ENCODE measurements at places on chromosomes 4 and X. TPM values are rescaled to one million over a fixed set of nuclear protein-coding genes. Genes with fewer than 3 reads are reported as not detected.

GRCh38 chrX:54452920-54453319 is 12.7 kb downstream of the TSR2 start:
- H3K4me1 ChIP-seq: no peaks in the 10 kb centered on the region
- H3K27ac ChIP-seq: no peak overlapping the region
- DNase-seq: no peak

DNA sequence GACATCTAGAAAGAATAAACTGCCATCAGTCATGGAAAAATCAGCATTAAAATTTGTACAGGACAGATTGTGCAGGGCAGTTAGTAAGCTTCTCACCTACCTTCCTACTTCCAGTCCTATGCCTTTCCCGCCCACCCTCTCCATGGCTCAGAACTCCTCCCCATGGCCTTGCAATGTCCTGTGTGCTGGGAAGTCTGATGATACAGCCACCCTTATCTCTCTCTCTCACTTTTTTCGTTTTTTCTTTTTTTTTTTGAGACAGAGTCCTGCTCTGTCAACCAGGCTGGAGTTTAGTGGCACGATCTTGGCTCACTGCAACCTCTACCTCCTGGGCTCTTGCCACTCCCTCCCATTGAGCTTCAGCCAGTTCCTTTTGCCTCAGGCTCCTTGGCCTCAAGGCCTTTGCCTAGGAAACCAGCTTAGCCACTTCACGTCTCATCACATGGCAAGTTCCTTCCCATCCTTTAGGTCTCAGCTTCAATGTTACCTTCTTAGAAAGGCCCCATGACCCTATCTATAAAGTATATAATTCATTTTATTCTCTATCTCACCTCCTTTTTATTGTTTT is 259.7 kb downstream of the NKX6-1 start:
- DNase-seq: no peak
- H3K27ac ChIP-seq: no peak overlapping the region
- H3K27me3 ChIP-seq: no peaks in the 10 kb centered on the region
- no peak overlapping the region for H3K4me3 ChIP-seq
- H3K4me1 ChIP-seq: no peaks in the 10 kb centered on the region

DNA sequence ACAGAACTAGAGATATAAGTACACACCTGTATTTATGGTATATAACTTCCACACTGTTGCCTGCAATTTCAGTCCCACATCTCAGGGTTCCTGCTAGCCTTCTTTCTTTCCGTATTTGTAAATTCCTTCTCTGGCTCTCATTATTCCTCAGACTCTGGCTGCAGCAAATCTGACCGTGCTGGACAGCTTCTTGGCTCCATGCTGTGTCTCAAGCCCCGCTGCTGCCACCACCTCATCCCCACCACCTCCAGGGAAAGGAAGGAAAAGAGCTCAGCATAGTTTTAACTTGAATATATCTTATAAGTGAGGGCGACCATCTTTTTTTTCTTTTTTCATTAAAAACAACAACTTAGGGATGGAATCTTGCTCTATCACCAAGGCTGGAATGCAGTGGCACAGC is 155.6 kb upstream of the CXCL13 start:
- H3K27ac ChIP-seq: no peak overlapping the region
- DNase-seq: no peak
- H3K4me1 ChIP-seq: no peaks in the 10 kb centered on the region
- H3K27me3 ChIP-seq: peaks cover 7% of the 10 kb centered on the region
- no peak overlapping the region for H3K4me3 ChIP-seq

GRCh38 chr4:15374656-15375055 is 53.2 kb upstream of the C1QTNF7 start:
- DNase-seq: no peak
- H3K4me3 ChIP-seq: no peak overlapping the region
- H3K27me3 ChIP-seq: no peaks in the 10 kb centered on the region
- no peak overlapping the region for H3K27ac ChIP-seq
- peaks cover 25% of the 10 kb centered on the region for H3K4me1 ChIP-seq
- no peaks in the 10 kb centered on the region for H3K36me3 ChIP-seq

FGD1 gene
- 3.4 TPM for total RNA-seq

DNA sequence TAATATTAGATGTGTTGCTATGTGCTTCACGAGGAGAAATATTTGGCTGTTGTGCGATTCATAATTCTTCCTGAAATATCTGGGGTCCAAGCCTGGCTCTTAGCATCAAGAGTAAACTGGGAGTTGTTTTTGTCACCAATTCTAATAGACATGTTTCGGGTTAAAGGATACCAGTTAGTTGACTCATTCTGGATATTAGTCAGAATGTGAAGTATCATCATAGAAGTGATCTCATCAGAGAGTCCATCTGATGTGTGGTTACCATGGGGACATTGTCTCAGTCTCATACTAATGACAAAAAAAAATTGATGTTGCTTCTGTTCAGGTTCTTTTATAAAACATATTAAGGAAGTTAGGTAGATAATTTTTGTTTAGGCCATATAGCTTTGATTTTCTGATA is 57.2 kb upstream of the MTMR1 start:
- no peaks in the 10 kb centered on the region for H3K36me3 ChIP-seq
- no peak for DNase-seq
- no peak overlapping the region for H3K4me3 ChIP-seq
- no peaks in the 10 kb centered on the region for H3K27me3 ChIP-seq
- peaks cover 6% of the 10 kb centered on the region for H3K4me1 ChIP-seq

AKAP4 gene
- total RNA-seq: not detected

- no peaks in the 10 kb centered on the region for H3K27me3 ChIP-seq
- no peaks in the 10 kb centered on the region for H3K36me3 ChIP-seq
- no peak overlapping the region for H3K4me3 ChIP-seq
- DNase-seq: no peak
- no peaks in the 10 kb centered on the region for H3K4me1 ChIP-seq
- no peak overlapping the region for H3K27ac ChIP-seq
Measured at GRCh38 chr4:150050566-150050965, 27.7 kb upstream of the DCLK2 start.

DNA sequence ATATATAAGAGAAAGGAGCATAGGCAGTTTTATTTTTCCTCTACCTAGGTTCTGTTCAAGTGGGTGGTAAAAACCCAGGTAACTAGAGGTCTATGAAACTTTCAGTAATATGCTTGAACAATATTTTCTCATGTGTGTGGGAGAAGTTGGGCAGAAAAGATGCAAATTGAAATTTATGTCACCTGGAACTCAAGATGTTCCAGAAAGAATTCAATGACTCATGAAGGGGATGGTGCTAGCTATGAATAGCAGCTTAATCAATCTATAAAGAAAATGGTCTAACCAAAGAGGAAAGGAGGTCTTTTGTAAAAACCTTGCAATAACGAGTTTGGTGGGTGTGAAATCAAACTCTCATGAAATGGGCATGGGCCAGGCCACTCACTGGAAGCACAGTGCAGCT is 263.8 kb downstream of the INPP4B start:
- DNase-seq: no peak
- no peaks in the 10 kb centered on the region for H3K4me1 ChIP-seq
- no peak overlapping the region for H3K4me3 ChIP-seq
- no peak overlapping the region for H3K27ac ChIP-seq
- H3K27me3 ChIP-seq: no peaks in the 10 kb centered on the region
- H3K36me3 ChIP-seq: no peaks in the 10 kb centered on the region

VSIG4 gene
- total RNA-seq: not detected

NLRP2B gene
- not detected for total RNA-seq

GRCh38 chr4:70734168-70734954 is 12.6 kb downstream of the RUFY3 start:
- DNase-seq: no peak
- H3K4me1 ChIP-seq: peaks cover 22% of the 10 kb centered on the region
- H3K4me3 ChIP-seq: peak overlapping the region; percentile 26
- H3K36me3 ChIP-seq: no peaks in the 10 kb centered on the region
- no peaks in the 10 kb centered on the region for H3K27me3 ChIP-seq

PPM1K gene
- 17.7 TPM for total RNA-seq

KCND1 gene
- not detected for total RNA-seq

GRCh38 chr4:108172231-108172752 is 3.6 kb upstream of the LEF1 start:
- peak overlapping the region; percentile 48 for H3K4me3 ChIP-seq
- H3K27me3 ChIP-seq: peaks cover 10% of the 10 kb centered on the region
- peaks cover 6% of the 10 kb centered on the region for H3K36me3 ChIP-seq
- peaks cover 44% of the 10 kb centered on the region for H3K4me1 ChIP-seq

GRCh38 chr4:55851885-55852284 is 1.6 kb upstream of the EXOC1 start:
- no peaks in the 10 kb centered on the region for H3K36me3 ChIP-seq
- DNase-seq: no peak
- no peak overlapping the region for H3K27ac ChIP-seq

TACR3 gene
- total RNA-seq: 0.03 TPM

EXOC1L gene
- total RNA-seq: not detected

DNA sequence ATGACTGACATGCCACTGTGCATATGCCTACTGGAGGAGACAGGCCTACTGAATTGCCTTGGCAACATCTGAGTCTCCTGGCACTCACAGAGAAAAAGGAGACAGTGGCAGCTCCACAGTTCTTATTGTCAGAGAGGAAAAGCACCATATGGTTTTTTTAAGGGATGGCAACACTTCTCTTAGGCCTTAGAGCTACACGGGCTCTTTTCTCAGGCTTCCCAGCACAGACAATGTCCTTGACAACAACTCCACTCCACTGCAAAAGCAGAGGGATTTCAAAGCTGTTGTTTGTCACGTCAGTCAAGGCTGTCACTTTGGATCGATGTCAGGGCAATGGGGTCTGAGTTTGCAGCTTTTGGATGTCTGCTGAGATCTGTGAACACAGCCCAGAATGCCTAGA is 4.7 kb upstream of the CLCN4 start:
- H3K4me3 ChIP-seq: no peak overlapping the region
- DNase-seq: no peak
- no peaks in the 10 kb centered on the region for H3K27me3 ChIP-seq
- H3K36me3 ChIP-seq: no peaks in the 10 kb centered on the region

- no peak overlapping the region for H3K27ac ChIP-seq
- no peak for DNase-seq
- H3K36me3 ChIP-seq: no peaks in the 10 kb centered on the region
- H3K27me3 ChIP-seq: no peaks in the 10 kb centered on the region
- no peak overlapping the region for H3K4me3 ChIP-seq
Measured at GRCh38 chr4:169338241-169338640, 67.5 kb upstream of the SH3RF1 start.

DNA sequence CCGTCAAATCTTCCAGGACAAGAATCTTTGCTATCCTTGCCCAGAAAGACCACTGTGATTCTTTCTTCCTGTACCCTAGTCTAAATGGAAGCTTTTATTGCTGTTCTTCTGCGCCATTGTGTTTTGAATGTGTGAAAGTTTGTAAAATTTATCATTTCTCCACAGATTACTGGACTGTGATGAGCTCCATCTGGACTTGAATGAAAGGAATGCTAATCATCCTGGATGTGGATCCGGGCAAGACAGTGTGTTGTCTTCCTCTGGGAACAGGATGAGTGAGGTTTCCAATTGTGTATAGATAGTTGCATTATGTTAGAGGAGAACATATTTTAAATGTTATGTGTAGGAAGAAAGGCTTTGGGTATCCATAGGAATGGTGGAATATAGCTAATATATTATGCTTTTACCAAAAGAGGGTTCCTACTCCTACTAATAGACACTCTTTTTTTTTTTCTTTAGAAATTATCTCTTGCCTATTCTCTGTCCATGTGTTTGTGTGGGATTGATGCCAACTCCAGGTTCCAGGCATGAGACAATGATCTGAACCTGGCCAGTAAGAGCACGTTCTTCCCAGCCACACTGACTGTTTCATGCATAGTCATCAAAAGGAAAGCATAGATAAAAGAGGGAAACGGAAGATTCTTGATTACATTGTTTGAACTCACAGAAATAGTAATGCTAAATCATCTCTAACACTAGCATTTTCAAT is 803.6 kb upstream of the ADGRL3 start:
- no peaks in the 10 kb centered on the region for H3K4me1 ChIP-seq
- DNase-seq: no peak
- H3K27me3 ChIP-seq: no peaks in the 10 kb centered on the region
- no peak overlapping the region for H3K27ac ChIP-seq

- DNase-seq: no peak
- H3K4me1 ChIP-seq: no peaks in the 10 kb centered on the region
- no peak overlapping the region for H3K27ac ChIP-seq
- H3K4me3 ChIP-seq: no peak overlapping the region
- no peaks in the 10 kb centered on the region for H3K27me3 ChIP-seq
- H3K36me3 ChIP-seq: no peaks in the 10 kb centered on the region
Measured at GRCh38 chr4:122712782-122713181, 19.7 kb upstream of the BBS12 start.

DNA sequence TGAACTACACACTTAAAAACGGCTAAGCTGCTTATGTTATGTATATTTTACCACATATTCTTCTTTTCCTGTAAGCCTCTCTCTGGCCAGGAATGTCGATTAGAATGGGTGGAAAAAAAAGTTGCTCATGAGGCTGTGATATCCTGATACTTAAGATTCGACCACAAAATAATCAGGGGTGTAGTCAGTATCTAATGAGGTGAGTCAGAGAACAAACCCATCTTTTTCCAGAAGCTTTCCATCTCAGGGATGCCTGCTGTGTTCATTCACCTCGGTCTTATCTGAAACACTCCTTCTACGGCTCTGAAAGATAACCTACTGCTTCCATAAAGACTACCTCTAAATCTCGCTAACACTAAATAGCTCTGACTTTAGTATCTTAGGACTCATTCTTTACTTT is 142.7 kb upstream of the MAP3K15 start:
- no peak overlapping the region for H3K27ac ChIP-seq
- H3K27me3 ChIP-seq: no peaks in the 10 kb centered on the region
- no peaks in the 10 kb centered on the region for H3K36me3 ChIP-seq
- no peak overlapping the region for H3K4me3 ChIP-seq
- no peak for DNase-seq

GRCh38 chr4:152935143-152935542 is 980 bp upstream of the FHDC1 start:
- peaks cover 61% of the 10 kb centered on the region for H3K27me3 ChIP-seq
- H3K27ac ChIP-seq: no peak overlapping the region
- DNase-seq: no peak

SLC6A8 gene
- 2.7 TPM for total RNA-seq

Measured in SJSA1 (cell line).